Femur (tissue), 1 donor: ENCODE measurements at places on chromosomes 6 and 20.

DNA sequence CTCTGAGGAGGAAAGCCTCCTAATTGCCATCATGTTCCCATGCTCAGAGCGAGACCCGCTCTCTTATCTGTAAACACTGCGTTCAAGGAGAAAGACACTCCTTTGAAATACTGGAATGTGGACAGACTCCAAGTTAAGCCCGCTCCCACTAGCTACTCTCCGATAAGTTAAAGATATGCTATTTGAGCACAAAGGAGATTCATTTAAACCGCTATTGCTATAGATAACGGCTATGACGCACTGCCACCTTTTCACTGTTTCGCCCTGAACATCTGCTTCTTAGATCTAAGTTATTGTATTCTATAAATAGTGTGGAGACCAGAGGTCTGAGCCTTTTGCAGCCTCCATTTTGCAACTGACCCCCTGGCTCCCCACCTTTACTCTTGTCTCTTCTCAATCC lies 82.3 kb downstream of the GPX5 start:
- DNase-seq = no peak

GRCh38 chr6:111481836-111482187 lies 1.2 kb downstream of the REV3L start:
- no peak for DNase-seq

DNA sequence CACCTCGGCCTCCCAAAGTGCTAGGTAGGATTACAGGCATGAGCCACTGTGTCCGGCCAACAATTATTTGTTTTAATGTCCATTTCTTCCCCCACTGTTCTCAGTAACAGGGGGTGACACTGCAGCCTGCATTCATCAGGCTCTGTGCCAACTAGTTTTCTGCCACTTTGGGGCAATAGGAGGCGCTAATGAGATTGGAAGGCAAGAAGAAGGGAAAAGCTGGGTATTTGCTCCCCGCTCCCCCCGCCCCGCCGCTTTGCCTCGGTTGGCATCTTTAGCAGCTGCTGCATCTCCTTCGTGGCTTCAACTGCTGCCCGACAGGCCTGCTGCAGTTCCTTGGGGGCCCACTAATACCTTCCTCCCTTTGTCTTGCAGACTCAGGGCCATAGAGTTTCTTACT lies 35.0 kb upstream of the MDGA1 start:
- DNase-seq = no peak

GRCh38 chr6:133613211-133613610 lies 275.7 kb upstream of the TCF21 start:
- DNase-seq = no peak

GRCh38 chr6:33880104-33880678 lies 76.4 kb upstream of the MLN start:
- no peak for DNase-seq
